Heart left ventricle (tissue), 16 donors: ENCODE measurements at places on chromosomes 3 and 15. TPM values are rescaled to one million over a fixed set of nuclear protein-coding genes. Genes with fewer than 3 reads are reported as not detected.

- DNase-seq, result peak; percentile 47
Measured at GRCh38 chr15:89642106-89642505, 13.2 kb downstream of the KIF7 start.

GRCh38 chr3:110562621-110563020 lies 509.0 kb upstream of the NECTIN3 start:
- no peak for DNase-seq

DNA sequence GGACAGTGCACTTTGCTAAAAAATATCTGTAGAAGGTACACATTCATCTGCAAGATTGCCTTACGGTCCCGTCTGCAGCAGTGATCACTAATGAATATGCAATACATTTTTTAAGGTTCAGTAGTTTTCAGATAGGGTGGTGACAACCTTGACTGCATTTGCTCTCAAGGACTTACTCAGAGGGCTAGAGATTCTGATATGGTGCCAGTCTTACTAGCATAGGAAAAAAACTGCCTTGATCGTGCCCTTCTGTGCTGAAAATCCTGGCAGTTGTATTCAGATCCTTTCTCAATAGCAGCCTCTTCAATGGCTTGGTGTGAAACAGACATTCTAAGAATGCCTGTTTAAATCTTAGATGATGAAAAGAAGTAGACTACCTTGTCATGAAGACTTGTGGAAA lies 411.9 kb upstream of the CCDC54 start:
- no peak for DNase-seq

DNA sequence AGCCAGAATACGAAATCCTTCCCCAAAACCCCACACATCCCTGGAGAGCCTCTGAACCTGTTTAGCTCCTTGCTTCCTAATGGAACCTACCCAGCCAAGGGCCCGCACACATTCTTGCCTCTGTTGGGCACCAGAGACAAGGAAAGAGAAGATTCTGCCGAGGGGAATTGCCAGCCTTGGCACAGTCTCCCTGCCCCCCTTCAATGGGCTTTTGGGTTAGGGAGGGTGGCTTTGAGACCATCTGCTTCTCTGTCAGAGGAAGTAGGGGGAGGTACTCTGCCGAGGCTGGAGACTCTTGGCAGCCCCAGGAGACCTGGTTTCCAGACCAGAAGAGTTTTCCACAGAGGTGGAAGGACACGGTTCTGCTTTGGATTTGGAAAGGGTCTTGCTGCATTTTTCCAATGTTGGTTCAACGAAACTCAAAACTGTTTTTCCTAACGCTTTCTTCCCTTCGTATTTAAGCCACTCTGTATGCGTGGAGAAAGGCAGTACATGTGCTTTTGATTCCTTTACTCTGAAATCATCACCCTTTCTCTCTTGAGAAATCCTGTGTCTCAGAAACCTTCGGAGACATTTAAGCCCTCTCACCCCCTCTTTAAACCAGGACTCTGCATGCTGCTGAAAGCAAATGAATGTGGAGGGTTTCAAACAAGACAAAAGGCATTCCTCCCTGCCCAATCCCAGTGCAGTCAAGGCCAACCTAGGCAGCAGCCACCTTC lies 78.8 kb upstream of the PRR23C start:
- no peak for DNase-seq

GRCh38 chr15:61115241-61115640 lies 113.9 kb downstream of the RORA start:
- DNase-seq, result no peak

DNA sequence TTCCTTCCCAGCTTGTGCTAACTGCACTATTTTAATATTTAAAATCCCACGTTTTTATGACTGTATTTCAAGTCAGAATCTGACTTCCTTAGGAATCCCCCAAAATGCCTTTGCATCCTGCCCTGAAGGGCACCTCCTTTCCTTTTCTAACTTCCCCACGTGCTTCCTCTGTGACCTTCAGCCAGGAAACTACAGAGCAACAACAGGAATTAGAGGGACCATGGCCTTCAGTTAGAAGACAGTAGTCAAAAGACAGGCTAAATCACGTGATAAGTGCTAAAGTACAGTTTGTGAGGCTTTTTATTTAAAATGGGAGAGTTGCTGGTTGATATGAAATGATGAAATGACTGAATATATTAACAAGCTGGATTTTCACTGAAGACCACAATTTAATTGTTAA lies 11.8 kb upstream of the ABHD10 start:
- DNase-seq, result no peak

CFAP44 gene
- 2.6 TPM for total RNA-seq

GRCh38 chr3:57952208-57952631 lies 56.0 kb upstream of the FLNB start:
- peak; percentile 74 for DNase-seq

DNA sequence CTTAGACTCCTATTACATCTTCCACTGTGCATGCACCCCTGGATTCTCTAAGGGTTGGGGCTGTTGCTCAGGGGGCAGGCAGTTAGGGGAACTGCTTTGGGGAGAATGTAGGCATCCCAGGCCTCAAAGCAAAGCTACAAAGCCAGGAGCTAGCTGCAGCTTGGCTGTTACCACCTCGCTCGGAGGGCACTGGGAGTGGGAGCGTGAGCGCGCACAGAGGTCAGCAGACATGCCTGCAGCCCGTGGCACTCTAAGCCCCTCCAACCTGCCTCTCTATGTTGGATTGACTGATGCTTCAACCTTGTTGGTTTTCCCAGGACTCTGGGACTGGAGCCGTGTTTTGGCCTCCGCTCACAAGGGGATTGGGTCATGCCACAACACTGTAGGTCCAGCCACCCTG lies 69.8 kb downstream of the CPN2 start:
- DNase-seq, result no peak

CCNB2 gene
- total RNA-seq, result 0.84 TPM

DNA sequence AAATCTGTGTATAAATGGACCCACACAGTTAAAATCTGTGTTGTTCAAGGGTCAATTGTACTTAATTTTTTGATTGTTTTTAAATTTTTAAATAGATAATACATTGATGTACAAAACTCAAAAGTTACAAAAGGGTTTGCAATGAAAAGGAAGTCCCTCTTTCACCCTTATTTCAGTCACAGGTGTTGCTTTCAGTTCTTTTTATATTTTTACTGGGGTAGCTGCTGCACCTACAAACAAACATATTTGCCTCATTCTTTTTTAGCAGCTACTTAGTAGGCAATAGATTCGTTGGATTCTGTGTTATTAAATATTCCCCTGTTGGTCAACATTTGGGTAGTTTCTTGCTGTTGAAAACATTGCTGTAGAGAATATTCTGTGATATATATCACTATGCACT lies 44.4 kb downstream of the PIAS1 start:
- no peak for DNase-seq

DNA sequence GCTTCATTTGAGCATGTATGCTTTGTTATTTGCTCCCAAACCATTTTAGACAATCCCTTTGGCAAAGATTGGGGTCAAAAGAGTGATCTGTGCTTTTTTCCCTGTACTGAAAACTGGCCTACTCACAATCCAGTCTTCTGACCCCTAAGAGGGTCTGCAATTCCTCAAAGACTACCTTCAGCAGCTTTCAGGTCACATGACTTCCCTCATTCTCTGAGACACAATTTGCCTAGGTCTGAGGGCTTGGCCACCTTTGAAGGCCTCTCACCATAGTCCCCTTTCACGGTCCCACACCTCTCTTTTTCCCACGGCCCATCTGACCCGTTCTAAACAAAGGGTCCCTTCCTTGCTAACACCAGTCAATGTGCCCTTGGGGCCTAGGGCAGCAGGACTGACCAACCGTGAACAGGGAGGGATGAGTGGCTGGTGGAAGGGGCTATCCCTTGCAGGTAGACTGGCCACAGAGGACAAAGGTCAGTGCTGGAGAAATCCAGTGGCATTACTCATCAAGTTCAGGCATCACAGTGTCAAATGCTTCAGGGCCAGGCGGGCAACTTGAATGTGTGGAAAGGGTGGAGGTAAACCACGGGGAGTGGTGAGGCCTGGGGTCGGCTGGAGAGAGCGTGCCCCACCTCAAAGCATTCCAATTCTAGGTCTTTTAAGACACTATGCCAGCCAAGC lies 10.8 kb downstream of the RASL12 start:
- no peak for DNase-seq

DNA sequence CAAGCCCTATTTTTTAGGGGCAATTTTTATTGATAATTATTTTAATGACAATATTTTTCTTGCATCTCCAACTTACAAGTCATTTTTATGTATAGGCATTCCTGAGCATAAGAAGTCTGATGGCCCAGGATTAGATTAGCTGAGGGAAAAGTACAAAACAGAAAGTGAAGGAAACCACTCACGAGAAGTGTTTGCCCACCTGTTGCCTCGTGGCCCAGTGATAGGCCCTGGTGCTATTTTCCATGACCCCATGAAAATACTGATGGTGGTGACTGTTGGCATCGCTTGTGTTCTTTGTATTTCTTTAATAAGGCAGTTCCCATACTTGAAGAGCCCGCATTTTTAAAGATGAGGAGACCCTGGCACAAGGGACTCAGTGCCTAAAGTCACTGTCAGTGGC lies 7.9 kb upstream of the LMCD1 start:
- no peak for DNase-seq

- no peak for DNase-seq
Measured at GRCh38 chr15:32867313-32867626, 149.5 kb downstream of the GREM1 start.

GRCh38 chr3:42490243-42490642 lies 12.2 kb upstream of the VIPR1 start:
- DNase-seq, result no peak

DNA sequence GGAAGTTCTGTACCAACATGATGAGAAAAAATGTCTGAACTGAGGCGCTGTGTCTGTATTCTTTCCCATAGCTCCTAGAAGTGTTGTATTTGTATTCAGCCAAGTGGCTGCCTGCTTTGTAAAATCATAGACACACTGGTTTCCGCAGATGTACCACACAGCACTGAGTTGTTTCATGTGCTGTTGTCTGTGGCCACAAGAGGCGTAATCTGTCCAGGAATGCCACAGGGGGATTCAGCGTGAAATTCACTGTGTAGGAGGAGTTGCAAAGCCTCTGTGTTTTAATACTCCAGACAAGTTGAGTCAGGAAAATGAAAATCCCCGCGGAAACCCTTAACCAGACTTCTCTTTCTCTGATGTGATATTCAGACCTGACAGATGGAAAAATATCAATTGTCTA lies 462.2 kb downstream of the NSUN3 start:
- DNase-seq, result peak; percentile 16

GRCh38 chr15:83848315-83849050 lies 194.6 kb downstream of the ADAMTSL3 start:
- DNase-seq, result no peak

LYZL4 gene
- not detected for total RNA-seq

- no peak for DNase-seq
Measured at GRCh38 chr15:31799715-31800321, 230.5 kb upstream of the CHRNA7 start.

- DNase-seq, result no peak
Measured at GRCh38 chr3:54758461-54758860, 169.4 kb downstream of the LRTM1 start.

- no peak for DNase-seq
Measured at GRCh38 chr3:33063651-33064051, 33.3 kb downstream of the GLB1 start.

GRCh38 chr15:43134157-43134635 lies 810 bp downstream of the TMEM62 start:
- DNase-seq, result no peak

GRCh38 chr15:90266061-90266431 lies 574 bp downstream of the NGRN start:
- no peak for DNase-seq

DNA sequence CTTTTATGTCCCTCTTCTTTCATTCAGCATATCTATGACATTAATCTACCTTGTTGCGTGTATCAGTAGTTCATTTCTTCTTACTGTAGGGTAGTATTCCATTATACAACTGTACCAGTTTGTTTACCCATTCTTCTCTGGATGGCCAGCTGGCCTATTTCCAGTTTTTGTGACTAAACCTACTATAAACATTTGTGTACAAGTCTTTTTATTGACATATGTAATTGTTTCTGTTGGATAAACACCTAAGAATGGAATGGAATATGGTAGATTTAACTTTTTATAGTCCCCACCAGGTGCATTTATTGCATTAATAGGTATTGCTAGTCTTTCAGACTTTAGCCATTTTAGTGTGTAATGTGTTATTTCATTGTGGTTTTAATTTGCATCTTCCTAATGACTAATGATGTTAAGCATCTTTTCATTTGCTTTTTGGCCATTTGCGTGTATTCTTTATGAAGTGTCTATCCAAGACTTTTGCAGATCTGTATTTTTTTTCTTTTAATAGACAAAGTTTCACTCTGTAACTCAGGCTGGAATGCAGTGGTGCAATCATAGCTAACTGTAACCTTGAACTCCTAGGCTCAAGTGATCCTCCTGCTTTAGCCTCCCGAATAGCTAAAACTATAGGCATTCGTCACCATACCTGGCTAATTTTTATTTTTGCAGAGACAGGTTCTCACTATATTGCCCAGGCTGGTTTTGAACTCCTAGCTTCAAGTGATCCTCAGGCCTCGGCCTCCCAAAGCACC lies 41.9 kb upstream of the XRN1 start:
- DNase-seq, result no peak

KLHL6 gene
- 0.72 TPM for total RNA-seq

ALDH1L1 gene
- 54.8 TPM for total RNA-seq

ST8SIA2 gene
- 2.8 TPM for total RNA-seq

GRCh38 chr3:170301405-170301804 lies 56.1 kb upstream of the SKIL start:
- no peak for DNase-seq

DNA sequence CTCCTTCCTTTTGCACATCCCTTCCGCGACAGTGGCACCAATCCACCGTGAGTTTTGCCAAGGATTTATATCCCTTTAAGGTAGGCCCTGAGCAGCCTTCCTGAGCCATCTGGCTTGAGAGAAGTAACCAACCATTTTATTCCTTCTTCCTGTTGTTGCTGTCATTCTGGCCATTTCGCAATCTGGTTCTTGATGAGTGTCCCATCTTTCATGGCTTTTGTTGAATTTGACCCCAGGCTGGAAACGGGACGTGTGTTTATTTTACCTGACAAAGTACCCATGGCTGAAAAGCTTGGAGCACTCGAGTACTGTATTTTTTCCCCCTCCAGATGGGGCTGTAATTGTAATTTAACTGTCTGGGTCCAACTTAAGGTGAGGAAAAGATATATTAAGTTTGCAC lies 173.4 kb downstream of the WNT5A start:
- no peak for DNase-seq

GRCh38 chr15:58741032-58741431 lies 8.5 kb downstream of the ADAM10 start:
- DNase-seq, result no peak

STAB1 gene
- total RNA-seq, result 37.9 TPM

NTRK3 gene
- total RNA-seq, result 4.7 TPM

- DNase-seq, result no peak
Measured at GRCh38 chr3:185842241-185842640, 17.4 kb upstream of the IGF2BP2 start.

DNA sequence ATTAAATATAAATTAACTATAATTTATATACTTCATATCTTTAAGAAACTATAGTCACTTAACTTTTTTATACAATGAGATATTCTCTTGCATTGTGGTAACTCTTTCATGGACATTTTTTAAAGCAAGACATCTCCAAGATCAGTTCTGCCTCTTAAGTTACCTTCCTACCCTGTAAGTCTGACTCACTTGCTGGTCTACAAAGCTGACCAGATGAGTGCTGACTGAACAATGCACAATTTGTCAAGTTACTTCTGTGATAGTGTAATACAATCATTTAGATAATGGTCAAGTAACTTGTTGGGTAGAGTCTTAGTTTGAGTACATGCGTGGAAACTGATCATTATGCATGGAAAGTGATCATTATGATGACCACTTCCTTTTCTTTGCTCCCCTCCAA lies 145.9 kb downstream of the MEIS2 start:
- no peak for DNase-seq
